ENCODE measurements at places on chromosomes 1 and 21. TPM values are rescaled to one million over a fixed set of nuclear protein-coding genes. Genes with fewer than 3 reads are reported as not detected.

The CFHR2 gene
- total RNA-seq, result not detected

The PSMD4 gene
- 105 TPM for total RNA-seq

The DESI2 gene
- total RNA-seq, result 75.1 TPM

The LYPD8 gene
- not detected for total RNA-seq

The MFN2 gene
- 93.0 TPM for total RNA-seq

The NME7 gene
- 13.4 TPM for total RNA-seq

All from tongue (tissue), 3 donors.